ENCODE measurements at places on chromosomes 5 and 9. TPM values are rescaled to one million over a fixed set of nuclear protein-coding genes. Genes with fewer than 3 reads are reported as not detected.

Gene FYB1
- not detected for total RNA-seq

Gene SPATA31D4
- not detected for total RNA-seq

Gene PCDHGA11
- total RNA-seq = 15.0 TPM

Gene ZNF474
- 0.92 TPM for total RNA-seq

Gene SYK
- 10.0 TPM for total RNA-seq

Gene BTNL8
- total RNA-seq = not detected

Gene DMGDH
- 0.18 TPM for total RNA-seq

Gene TGFBR1
- total RNA-seq = 53.5 TPM

Gene DPP7
- 23.0 TPM for total RNA-seq

Gene ELAVL2
- not detected for total RNA-seq

Gene FBXL7
- 0.92 TPM for total RNA-seq

Gene ANKDD1B
- total RNA-seq = 0.12 TPM

Gene LMAN2
- 269 TPM for total RNA-seq

Gene LCN9
- total RNA-seq = not detected

Gene NUTM2F
- total RNA-seq = not detected

Gene RXFP3
- total RNA-seq = not detected

Gene ENTPD8
- not detected for total RNA-seq

Gene OTP
- not detected for total RNA-seq

Gene ADRB2
- 3.7 TPM for total RNA-seq

Gene LRSAM1
- total RNA-seq = 13.4 TPM

Gene IL7R
- total RNA-seq = 42.5 TPM

Gene SH3TC2
- 0.30 TPM for total RNA-seq

Gene PCDHGA4
- 0.63 TPM for total RNA-seq

Gene TMEM167A
- total RNA-seq = 197 TPM

Gene FRMPD1
- total RNA-seq = 0.06 TPM

Gene FGFR4
- total RNA-seq = 0.57 TPM

Gene DAB2IP
- 15.9 TPM for total RNA-seq

Gene ASTN2
- 5.7 TPM for total RNA-seq

Gene KIF27
- 2.7 TPM for total RNA-seq

Gene CXCL14
- total RNA-seq = not detected

Gene ANAPC2
- total RNA-seq = 11.3 TPM
